ENCODE measurements at places on chromosomes 6 and 20.
A peak's percentile ranks its signal among the peaks of the same experiment; 100 is the strongest.

DNA sequence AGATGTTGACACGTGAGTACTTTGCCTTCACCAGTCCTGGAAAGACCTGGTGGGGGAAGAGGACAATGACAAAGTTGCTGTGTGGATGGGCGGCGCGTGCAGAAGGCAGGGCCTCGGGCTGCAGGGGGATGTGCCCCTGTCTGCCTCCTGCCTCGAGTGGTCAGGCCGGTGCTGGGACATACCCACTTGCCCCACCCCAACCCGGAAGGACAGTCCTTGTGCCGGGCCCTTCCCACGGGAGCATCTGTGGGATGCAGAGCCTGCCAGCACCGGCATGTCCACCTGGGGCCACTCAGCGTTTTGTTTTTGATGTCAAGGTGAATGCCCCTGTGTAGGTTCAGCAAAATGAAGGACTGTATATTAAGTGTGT is 60.5 kb upstream of the BHLHE23 start:
- DNase-seq, result no peak

- DNase-seq, result peak; percentile 19
Measured at GRCh38 chr6:110341663-110342596, 16.2 kb downstream of the METTL24 start.

GRCh38 chr20:45329497-45330319 is 18.5 kb downstream of the SDC4 start:
- peak; percentile 95 for DNase-seq

DNA sequence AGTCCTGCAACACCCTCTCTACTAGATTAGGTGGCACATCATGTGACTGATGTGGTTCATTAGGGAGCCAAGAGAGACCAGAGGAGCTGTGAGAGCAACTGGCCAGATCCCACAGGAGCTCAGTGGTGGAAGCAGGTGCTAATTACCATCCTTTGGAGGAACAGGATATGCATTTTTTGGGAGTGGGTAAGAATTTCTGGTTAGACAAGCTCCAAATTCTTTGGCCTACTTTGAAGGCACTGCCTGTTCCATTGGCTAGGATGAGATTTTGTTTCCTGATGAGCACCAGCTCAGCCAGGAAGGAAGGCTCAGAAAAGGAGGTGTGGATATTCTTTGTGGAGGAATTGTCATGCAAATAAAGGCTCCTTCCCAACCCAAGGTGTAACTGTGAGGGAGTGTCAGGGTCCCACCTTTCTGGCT is 130.3 kb upstream of the BMP2 start:
- DNase-seq, result no peak
